Stimulated activated naive CD4-positive, alpha-beta T cell treated with Interleukin-2 at 50 U/mL for 16 hours (primary cell): ENCODE measurements at places on chromosomes 12 and 14.

DNA sequence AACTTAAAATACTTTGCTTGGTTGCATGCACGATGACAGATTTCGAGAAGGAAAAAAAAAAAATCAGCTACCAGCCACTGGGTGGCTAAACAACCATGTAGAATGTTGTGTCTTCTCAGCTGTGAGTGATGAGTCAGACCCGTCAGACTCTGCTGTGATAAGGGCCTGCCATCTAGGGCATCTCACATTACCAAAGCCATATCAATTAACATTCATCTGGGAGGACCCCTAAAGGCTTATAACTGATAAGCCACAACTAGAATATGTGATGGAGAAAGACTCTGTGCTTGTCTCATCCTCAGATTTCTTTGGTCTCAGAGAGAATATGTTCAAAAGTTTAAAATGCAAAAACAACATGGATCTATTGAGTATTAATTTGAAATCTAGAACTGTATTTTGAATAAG is 111.5 kb downstream of the PAX9 start:
- DNase-seq = no peak

- no peak for DNase-seq
Observed at GRCh38 chr12:32455607-32456071, 56.3 kb downstream of the FGD4 start.

GRCh38 chr12:68958322-68958721 is 25.4 kb upstream of the CPM start:
- DNase-seq = no peak

GRCh38 chr12:57129321-57129842 is 1.1 kb downstream of the LRP1 start:
- DNase-seq = no peak

GRCh38 chr14:59507063-59507751 is 22.9 kb downstream of the JKAMP start:
- peak; percentile 22 for DNase-seq

DNA sequence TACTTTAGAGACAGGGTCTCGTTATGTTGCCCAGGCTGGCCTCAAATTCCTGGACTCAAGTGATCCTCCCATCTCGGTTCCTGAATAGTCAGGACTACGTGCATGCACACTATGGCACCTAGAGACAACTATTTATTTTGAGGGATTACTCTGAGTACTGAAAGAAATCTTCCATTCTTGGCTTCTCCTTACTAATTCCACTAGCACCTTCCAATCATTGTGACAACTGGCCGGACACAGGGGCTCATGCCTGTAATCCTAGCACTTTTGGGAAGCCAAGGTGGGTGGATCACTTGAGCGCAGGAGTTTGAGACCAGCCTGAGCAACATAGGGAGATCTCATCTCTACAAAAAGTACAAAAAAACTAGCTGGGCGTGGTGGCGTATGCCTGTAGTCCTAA is 42.1 kb upstream of the MTERF2 start:
- no peak for DNase-seq

DNA sequence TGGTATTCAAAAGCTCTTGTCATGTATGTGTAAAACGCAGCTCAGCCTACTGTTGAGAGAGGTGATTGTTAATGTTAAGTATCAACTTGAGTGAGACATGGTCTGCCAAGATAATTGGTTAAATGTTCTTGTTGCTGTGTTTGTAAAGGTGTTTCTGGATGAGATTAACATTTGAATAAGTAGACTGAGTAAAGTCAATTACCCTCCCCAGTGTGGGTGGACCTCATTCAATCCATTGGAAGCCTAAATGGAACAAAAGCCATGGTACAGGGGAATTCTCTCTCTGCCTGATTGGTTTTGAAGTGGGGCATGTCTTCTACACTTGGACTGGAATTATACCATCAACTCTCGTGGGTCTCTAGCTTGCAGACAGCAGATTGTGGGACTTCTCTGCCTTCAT is 63.8 kb upstream of the RERGL start:
- no peak for DNase-seq

DNA sequence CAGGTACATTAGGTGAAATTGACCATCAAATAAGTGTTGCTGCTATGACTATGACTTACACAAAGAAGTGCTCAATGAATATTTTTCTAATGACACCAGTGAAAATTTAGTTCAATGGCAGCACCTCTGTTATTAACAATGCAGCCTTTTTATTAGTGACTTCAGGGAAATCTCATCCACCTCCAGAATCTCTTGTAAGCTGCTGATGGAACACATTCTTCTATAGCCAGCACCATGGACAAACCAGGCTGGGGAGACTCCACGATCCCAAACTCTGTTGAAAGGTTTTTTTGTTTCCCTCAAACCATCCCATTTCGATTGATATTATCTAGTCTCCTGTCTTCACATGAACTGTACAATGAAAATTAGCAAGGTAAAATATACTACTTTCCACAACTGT is 265.9 kb downstream of the ITPR2 start:
- DNase-seq = no peak

DNA sequence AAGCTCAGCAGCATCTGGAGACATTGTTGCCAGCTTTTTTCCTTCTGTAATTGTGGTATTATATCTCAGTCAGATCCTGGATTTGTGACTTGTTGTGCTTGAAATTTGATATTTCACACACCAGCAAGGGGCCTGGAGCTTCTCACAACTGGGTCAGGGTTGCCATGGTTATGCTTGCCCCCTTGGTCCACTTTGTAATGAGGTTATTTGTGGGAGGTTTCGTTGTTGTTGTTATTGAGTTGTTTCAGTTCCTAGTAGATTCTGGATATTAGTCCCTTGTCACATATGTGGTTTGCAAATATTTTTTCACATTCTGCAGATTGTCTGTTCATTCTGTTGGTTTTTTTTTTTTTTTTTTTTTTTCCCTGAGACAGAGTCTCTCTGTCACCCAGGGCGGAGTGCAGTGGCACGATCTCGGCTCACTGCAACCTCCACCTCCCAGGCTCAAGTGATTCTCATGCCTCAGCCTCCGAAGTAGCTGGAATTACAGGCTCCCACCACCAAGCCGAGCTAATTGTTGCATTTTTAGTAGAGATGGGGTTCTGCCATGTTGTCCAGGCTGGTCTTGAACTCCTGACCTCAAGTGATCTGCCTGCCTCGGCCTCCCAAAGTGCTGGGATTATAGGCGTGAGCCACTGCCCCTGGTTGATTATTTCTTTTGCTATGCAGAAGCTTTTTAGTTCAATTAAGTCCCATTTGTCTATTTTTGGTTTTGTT is 80.6 kb upstream of the ETV6 start:
- DNase-seq = no peak

- no peak for DNase-seq
Observed at GRCh38 chr12:96701856-96702255, 205.2 kb upstream of the NEDD1 start.

- no peak for DNase-seq
Observed at GRCh38 chr14:31045501-31046080, 19.4 kb upstream of the STRN3 start.

- DNase-seq = no peak
Observed at GRCh38 chr12:120421701-120422100, 16.2 kb upstream of the COX6A1 start.

DNA sequence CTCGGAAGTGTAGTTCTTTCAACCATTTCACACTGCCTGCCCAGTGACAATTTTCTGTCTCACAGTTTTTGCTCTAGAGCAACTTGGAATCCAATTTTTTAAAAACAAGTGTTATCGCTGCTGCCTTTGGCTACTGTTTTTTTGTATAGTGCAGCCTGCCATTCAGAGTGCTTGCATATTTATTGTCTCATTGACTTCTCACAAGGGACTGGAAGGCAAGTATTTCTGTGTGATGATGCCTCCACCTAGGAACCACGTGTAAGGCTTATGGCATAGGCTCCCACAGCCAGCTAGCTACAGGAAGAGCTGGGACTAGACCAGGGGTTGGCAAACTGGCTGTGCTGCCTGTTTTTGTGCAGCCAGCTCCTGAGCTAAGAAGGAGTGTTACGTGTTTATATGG is 903 bp downstream of the PARPBP start:
- DNase-seq = no peak

DNA sequence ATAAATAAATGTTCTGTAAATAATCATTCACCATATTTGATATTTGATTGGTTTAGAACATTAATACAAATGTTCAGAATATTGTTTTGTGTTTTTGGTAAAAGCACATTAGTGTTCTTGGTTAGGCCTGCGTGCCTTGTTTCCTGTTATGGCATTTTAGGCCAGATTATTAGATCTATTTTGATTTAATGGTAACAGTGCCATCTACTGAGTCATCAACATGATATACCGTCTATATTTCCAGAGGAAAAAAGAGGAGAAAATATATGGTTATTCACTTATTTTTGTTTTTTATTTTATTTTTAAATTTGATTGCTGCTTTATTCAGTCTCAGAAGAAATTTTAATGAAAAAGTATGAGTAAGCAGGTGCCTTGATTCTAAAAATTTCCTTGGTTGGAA is 60.3 kb downstream of the GPHN start:
- DNase-seq = no peak

GRCh38 chr14:38839694-38840365 is 263.2 kb downstream of the SEC23A start:
- DNase-seq = no peak

DNA sequence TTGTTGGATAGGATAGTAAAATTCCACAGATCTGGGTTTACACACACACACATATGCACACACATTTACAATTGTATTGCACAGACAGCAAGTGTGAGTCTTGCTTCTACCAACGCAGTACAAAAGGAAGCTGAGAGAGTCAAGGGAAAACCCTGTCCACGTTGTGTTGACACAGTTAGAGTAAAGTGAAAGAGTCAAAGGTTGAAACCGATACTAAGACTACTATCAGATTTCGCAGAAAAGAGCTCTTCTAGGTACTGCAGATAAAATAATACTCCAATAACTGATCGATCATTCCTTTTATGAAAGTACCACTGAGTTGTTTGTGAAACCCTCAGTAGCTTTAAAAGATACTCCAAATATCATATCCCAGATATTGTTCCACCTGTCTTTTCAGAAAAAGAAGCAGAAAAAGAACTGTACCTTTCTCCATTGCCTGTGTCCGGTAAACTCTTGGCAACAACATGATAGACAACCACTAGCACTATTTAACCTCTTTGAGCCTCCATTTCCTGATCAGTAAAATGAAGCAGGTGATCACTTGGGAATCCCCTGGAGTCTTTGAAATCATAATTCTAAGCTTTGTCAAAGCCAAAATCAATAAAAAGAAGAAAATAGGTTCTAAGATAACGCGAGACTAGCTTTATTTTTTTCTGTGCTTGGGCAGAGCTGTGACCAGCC is 224.6 kb upstream of the FOXN3 start:
- DNase-seq = no peak

DNA sequence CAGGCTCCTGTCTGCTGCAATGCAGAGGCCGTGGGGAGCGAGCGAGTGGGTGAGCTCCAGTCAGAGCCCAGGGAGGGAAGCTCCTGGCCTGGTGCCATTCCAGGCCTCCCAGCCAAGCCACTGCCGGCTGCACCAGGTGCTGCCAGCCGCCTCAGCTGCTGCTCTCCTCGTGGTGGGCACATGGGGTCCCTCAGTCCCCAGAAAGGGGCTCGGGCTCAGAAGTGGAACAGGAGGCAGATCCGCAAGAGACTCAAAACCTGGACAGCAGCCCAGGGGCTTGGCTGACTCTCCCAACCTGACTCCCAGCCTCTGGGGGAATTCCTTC is 2.4 kb downstream of the ABCB9 start:
- DNase-seq = no peak

- DNase-seq = no peak
Observed at GRCh38 chr12:121767525-121768016, 25.9 kb downstream of the RHOF start.

GRCh38 chr14:104818714-104819161 is 17.8 kb downstream of the ZBTB42 start:
- no peak for DNase-seq

- no peak for DNase-seq
Observed at GRCh38 chr12:32489070-32489469, 89.7 kb downstream of the FGD4 start.

DNA sequence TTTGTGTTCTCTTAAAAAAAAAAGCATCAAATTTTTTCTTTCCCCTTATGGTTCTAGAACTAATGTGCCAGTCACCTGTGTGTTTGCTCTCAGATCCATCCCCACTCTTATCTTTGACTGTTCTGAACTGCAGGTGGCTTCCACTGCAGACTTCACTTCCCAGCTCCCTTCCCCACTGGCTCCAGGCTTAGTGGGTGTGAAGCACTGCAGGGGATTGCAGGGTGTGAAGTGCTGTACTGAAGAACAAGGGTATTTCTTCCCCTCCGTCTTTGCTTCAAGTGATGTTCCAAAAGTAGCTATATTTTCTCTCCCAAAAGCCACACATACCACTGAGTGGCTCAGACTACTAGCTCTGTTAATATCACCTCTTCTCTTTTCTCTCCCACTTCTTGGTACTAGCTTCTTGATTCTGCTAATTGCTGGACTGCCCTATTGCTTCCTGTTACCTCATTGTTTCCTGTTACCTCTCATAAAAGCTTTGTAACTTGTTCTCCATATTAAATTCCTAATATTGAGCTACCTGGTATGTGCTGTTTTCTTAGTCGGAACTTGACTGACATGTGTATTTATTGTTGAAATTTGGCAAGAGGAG is 115.4 kb upstream of the PRICKLE1 start:
- no peak for DNase-seq

GRCh38 chr12:47762850-47763465 is 4.3 kb upstream of the RAPGEF3 start:
- DNase-seq = no peak

GRCh38 chr14:103061482-103061976 is 4.2 kb upstream of the CDC42BPB start:
- DNase-seq = no peak

GRCh38 chr14:65850429-65851135 is 438.1 kb downstream of the FUT8 start:
- peak; percentile 56 for DNase-seq

DNA sequence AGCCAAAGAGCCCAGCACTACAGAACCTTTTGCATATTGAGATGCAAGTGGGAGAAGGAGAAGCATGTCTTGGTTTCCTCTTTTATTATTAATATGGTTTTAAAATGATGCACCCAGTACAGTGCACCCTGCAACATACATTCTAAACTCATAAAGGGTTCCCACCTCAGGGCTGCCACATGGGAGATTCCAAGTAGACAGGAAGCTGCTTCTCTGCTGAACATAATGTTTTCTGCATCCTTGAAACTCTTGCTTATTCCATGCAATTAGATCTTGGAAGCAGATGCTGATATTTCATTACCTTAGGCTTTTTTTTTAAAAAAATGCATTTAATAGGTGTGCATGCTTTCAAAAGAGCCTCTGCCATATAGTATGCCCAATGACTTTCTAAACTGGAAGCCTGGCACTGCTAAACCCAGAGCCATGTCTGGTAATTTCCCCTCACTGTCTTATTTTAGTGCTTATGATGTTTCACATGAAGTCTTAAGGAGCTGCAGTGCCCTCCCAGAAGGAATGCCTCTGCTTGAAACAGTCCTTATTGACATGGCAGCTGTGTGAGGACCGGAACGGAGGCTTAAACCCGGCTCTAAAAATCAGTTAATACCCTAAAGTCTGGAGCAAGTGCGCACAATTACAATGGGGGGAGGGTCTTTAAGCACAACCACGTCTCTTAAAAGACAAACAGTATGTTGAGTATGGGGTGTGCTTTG is 2.0 kb upstream of the SIX1 start:
- DNase-seq = no peak

- no peak for DNase-seq
Observed at GRCh38 chr12:1864456-1864855, 44.1 kb downstream of the LRTM2 start.
